Activated naive CD4-positive, alpha-beta T cell treated with anti-CD3 and anti-CD28 coated beads, Interleukin-2, amount 50 U/mL, for 16 hours (primary cell): ENCODE measurements at places on chromosomes 1 and 21.

- DNase-seq, result no peak
Observed at GRCh38 chr1:174988539-174988938, 11.2 kb upstream of the CACYBP start.

DNA sequence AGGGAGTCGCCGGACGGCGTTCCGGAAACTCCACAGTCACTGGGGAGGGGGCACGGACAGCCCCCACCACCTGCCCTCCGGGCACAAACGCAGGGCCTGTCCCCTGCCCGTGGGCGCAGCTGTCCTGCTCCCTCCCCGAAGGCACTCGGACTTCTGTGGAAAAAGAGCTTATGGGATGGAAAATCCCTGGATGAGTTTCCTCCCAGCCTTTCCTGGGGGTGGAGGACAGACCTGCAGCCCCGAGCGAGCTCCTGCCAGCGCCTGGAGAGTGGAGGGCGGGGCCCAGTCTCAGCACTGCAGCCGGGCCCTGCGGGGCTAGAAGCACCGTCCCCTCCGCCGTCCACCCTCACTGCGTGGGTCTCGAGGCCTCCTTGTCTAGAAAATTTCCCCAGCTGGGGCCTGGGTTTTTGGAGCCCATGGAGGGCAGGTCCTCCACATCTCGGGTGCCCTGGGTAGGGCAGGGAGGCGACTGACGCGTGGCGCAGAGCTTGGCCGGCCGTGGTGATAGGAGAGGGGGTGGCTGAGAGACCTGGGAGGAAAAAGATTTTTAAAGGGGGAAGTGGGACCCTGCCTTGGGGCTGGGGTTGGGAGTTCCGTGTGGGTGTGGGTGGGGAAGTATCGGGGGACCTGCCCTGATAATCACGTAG lies 6.4 kb upstream of the COL6A1 start:
- DNase-seq, result no peak

DNA sequence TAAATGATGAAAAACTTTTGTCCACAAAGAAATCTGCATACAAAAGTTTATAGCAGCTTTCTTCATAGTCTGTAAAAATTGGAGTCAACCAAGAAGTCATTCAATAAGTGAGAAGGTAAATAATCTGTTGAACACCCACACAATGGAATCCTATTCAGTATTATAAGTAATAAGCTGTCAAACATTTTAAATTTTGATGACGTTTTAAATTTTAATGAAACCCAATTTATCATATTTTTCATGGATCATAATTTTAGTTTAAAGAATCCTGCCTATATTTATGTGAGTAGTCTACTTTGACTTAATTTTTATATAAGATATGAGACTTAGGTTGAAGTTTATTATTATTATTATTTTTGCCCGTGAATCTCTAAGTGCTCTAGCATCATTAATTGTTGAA lies 20.0 kb downstream of the OR10J1 start:
- DNase-seq, result no peak

DNA sequence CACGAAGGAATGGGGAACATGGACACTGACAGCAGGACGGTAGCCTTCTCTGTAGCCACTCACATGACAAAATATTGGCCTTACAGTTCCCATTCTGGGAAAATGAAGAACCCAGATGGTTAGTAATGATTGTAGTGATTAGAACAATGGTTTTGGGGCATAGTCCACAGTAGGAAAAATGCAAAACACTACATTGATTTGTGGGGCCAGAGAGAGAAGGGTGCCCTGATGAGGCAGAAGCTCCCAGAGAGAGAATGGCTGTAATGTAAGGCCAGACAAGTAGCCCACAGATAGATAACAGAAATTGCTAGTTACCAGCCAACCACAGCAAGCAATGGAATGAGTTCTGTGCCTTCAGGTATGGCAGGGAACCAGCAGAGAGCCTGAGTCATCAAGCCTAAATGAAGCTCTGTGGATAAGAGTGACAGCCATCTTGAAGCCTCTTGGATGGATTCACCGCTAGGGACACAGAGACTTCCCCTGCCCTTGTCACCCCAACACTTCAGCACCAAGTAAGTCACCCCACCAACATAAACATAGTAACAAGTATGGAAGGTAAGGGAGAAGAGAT lies 206.1 kb downstream of the BACH1 start:
- no peak for DNase-seq

DNA sequence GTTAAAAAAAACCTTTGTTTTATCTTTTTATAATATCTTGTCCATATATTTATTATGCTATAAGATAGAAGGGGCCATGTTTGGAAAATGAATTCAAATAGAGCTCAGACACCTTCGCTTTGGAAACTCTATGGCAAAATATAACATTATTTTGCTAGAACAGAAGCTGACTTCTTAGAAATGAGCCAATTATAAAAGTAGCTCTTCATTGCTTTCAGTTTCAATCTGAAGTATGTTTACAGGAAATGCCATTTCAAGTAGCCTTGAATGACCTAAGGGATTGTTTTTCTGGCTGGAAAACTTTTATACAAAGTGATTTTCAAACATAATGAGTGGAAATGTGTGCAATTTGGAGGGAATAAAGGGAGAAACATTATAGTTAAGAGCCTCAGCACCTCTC lies 37.8 kb upstream of the GBP5 start:
- no peak for DNase-seq
